ENCODE measurements at places on chromosomes 1 and 21. TPM values are rescaled to one million over a fixed set of nuclear protein-coding genes. Genes with fewer than 3 reads are reported as not detected.
A peak's percentile ranks its signal among the peaks of the same experiment; 100 is the strongest.

GRCh38 chr1:9404117-9404914 lies 111.6 kb downstream of the SPSB1 start:
- no peak overlapping the region for H3K4me3 ChIP-seq
- no peaks in the 10 kb centered on the region for H3K36me3 ChIP-seq
- H3K4me1 ChIP-seq: no peaks in the 10 kb centered on the region
- DNase-seq: no peak
- H3K27ac ChIP-seq: no peak overlapping the region

- H3K36me3 ChIP-seq: peaks cover 5% of the 10 kb centered on the region
- no peak for DNase-seq
- H3K27me3 ChIP-seq: no peaks in the 10 kb centered on the region
- H3K4me1 ChIP-seq: no peaks in the 10 kb centered on the region
Observed at GRCh38 chr1:41073971-41074370, 52.4 kb upstream of the SLFNL1 start.

DNA sequence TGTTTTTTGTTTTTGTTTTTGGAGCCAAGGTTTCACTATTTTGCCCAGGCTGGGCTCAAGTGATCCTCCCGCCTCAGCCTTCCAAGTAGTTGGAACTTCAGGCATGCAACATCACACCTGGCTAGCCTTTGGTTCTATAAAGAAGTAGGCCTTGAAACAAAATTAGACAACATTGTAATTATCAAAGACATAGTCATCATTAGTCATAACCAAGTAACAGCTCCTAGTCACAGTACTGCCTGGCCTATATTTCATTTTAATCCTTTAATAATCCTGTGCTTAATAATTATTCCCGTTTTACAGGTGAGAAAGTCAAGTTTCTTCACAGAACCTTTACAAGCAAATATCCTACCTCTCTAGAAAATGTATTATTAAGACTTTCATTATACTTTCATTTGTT lies 52.3 kb upstream of the TBX15 start:
- H3K4me1 ChIP-seq: no peaks in the 10 kb centered on the region
- no peak for DNase-seq
- no peak overlapping the region for H3K27ac ChIP-seq
- H3K27me3 ChIP-seq: no peaks in the 10 kb centered on the region
- H3K4me3 ChIP-seq: no peak overlapping the region

DNA sequence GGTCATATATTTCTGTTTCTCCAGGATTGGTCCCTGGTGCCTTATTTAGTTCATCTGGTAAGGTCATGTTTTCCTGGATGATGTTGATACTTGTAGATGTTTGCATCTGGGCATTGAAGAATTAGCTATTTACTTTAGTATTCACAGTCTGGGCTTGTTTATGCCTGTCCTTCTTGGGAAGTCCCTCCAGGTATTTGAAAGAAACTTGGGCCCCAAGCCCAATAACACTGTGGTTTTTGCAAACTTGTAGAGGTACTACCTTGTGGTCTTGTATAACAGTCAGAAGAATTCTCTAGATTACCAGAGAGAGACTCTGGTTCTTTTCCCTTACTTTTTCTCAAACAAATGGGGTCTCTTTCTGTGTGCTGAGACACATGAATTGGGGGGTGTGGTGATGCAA lies 251.4 kb upstream of the B3GALT2 start:
- peak overlapping the region; percentile 48 for H3K27ac ChIP-seq
- H3K27me3 ChIP-seq: no peaks in the 10 kb centered on the region
- H3K4me3 ChIP-seq: no peak overlapping the region
- H3K4me1 ChIP-seq: peaks cover 26% of the 10 kb centered on the region
- peaks cover 20% of the 10 kb centered on the region for H3K36me3 ChIP-seq

DNA sequence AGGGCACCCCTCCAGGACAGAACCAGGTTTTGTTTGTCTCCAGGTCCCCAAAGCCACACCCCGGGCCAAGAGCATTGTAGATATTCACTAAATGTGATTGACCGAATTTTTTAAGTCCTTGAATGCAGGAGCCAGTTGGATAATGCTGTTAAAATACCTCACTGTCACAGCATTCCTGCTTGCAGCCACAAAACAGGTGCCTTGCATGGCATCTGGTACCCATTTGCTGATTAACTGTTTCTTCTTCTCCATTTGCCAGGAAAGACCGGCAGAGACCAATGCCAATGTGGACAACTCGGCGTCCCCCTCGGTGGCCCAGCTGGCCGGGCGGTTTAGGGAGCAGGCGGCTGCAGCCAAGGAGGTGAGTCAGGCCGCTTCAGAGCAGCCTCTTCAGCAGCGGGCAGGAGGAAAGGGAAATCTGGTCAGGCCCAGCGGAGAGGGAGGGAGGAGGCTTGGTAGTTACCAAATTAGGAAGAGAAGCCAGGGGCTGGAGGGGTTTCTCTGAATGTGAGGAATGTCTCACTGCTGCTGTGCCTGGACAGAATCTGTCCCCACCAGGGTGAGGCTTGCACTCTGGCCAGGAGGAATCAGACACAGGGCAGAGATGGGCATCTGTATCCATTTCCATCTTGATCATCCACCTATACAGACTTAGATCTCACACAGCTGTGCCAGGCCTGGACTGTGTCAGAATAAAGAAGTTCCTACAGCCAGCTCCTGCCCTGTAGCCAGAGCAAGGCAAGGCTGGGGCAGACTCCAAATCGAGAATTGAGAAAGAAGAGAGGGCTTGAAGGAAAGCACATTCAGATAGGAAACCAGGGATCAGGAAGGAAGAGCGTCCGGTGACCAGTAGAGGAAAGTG lies 37.9 kb upstream of the MPZL1 start:
- peaks cover 5% of the 10 kb centered on the region for H3K36me3 ChIP-seq
- no peak overlapping the region for H3K4me3 ChIP-seq
- no peak overlapping the region for H3K27ac ChIP-seq

- H3K4me3 ChIP-seq: no peak overlapping the region
- H3K36me3 ChIP-seq: no peaks in the 10 kb centered on the region
- peaks cover 24% of the 10 kb centered on the region for H3K27me3 ChIP-seq
- no peak overlapping the region for H3K27ac ChIP-seq
Observed at GRCh38 chr21:44571296-44571695, 2.2 kb upstream of the KRTAP10-4 start.

DNA sequence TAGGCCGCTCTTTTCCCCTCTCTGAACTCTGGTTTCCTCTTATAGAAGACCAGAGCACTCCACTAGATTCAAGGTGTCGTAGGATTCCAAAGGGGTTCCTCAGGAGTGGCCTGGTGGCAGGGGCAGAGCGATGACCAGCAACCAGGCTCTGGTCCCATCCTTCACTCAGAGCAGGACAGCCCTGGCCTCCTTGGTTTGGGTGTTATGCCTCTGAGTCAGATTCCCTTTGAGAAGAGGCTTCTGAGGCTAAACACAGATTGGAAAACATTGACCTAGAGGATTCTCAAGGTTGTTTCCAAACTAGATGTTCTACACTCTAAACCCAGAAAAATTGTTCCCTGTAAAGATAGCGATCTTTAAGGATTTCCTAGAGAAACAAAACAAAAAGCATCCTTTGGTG lies 49.8 kb upstream of the IKBKE start:
- peaks cover 26% of the 10 kb centered on the region for H3K36me3 ChIP-seq
- H3K27me3 ChIP-seq: no peaks in the 10 kb centered on the region

Gene GJA9
- total RNA-seq: not detected

Gene LRRN2
- total RNA-seq: not detected

Data from natural killer cell treated with Interleukin-12 subunit alpha and Interleukin-12 subunit beta and Interleukin-15 and Interleukin-18, amount 100 ng/mL, for 72 hours (primary cell).